Osteoblast (primary cell): ENCODE measurements at places on chromosomes 12 and 14.

GRCh38 chr12:52942066-52942900 is 6.6 kb upstream of the KRT18 start:
- no peak for DNase-seq

DNA sequence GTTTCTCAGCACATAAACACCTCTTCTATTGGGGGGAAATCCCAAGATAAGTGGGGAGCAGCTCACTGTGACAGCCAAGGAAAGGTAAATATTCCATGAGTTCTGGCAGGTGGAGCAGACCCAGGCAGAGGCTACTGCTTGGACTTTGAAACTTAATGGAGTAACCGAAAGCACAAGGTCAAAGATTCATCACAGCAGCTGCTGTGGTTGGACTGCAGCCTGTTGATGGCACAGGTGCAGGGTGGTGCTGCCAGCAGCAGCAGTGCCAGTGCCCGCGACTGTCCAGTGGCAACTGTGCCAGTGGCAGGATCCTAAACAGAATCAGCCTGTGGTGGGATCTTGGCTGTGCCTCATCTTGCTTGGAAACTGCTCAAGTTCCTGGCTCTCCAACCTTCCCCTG is 81.4 kb upstream of the ARID2 start:
- no peak for DNase-seq

DNA sequence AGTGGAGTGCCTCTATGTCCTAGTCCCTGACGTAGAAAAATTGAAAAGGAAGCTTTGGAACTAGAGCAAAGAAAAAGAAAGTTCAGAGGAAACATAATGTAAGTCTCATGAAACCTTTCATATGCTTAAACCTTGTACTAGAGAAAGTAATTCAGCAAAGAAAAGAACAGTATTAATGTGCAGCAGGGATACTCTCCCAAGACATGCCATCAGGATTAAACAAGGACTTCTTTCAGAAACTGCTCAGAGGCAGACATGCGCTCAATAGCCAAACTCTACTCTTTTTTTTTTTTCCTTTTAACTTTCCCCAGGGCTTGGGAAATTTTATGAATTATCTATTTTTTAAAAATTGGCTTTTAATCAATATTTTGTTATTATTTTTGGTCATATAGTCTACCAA is 7.1 kb upstream of the ASB8 start:
- DNase-seq = no peak

- DNase-seq = no peak
These were observed 2.6 kb downstream of the SVOP start for GRCh38 chr12:109018296-109018695.

DNA sequence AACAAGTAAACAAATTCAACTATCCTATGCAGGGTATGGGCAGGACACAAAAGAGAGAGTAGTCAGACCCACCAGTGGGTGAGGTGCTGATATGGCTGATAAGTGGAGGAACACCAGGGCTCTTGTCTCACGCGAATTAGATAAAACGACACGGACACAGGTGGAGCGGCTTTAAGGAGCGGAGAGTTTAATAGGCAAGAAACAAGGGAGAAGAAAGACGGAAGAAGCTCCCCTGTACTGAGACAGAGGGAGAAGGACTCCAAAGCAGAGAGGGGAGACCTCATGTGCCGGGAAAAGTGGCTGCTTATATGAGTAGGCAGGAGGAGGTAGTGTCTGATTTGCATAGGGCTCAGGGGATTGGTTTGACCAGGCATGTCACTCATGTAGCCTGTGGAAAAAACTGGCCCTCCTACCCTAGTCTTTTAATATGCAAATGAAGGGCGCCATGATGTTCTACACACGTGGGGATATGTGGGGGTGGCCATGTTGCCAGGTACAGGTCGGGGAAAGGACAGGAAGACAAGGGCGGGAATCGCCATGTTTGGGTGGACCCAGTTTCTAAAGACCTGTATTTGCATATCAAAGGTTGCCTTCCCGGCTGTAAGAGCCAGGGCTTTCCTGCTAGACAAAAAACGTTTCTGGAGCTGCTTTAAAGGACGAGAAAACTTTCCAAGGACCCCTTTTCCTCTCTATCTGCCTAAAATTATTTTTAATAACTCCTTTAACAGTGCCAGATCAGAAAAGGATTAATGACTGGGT is 28.8 kb downstream of the RPGRIP1 start:
- no peak for DNase-seq

DNA sequence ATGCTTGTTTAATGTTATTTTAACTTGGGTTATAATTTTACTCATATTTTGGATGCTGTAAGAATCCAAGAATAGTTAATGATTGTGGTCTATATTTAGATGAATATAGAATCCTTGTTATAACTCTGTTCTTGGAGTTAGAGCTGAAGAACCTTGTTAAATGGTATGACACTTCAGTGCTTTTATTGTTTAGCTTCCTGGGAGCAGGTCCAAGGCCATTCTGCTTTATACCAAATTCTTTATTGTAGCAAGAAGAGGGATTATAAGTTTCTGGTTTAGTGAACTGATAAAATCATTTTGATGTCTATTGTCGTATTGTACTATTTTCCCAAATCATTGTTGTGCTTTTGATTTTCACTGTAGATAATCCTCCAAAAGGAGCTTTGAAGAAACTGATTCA is 69.4 kb downstream of the MIA2 start:
- DNase-seq = no peak

DNA sequence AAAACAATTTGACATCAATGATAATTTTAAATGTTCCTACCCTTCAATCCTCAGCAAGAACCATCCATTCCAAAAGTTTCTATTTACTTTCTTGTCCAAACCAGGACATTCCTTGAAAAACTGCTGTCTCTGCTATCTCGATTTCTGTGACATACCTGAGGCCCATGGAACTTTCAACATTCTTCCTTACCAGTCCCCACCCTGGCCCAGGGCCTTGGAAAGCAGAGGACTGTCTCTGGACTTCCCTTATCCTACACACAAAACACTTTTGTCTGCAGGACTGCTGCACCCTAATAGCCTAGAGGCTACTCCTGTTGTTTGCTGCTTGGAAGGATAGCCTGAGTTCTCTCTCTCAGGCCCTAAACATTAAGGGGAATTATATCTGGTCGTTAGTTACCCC is 151.8 kb upstream of the DHRS4 start:
- no peak for DNase-seq

- DNase-seq = no peak
These were observed 144.4 kb upstream of the TMPO start for GRCh38 chr12:98370976-98371375.

DNA sequence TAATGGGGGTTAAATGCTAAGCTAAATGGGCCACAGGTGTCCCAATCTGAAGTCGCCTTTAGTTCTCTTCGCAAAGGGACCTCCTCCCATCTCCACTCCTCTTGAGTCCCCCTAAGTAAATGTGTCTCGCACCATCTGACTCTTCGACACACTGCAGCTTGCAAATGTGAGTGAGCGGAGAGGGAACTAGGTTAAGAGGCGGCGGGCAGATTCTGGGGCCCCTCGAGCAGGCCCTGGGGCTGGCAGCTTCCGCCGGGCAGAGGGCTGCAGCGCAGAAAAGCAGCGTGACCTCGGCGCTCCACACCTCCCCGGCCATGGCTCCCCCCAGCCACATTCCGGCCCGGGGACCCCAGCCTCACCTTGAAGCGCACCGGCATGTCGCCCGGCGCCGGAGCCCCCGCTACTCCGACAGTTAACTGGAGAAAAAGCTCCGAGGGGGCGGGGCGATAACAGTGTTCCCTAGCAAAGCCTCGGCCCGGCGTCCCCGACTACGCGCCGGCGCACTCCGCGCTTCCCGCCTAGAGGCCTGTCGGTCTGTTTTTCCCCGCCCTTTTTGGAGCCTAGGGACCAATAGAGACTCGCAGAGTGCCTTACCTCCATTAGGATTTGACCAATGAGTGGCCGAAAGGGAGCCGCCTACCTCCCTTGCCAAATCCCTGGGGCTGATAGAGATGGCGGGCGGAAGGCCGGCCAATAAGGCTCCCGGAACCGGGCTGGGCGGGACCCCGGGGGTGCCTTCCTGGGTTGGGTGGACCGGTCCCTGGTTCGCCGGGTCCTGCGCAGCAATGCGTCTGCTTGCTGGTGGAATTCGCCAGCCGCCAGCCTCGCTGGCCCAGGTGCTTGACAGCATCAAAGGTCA is at the start of gene MDM1:
TSS of gene MDM1 (minus strand) at position 494 of the 859 bp plus-strand sequence. CDS start at position 377, 117 bp downstream.
- DNase-seq = peak; percentile 97

DNA sequence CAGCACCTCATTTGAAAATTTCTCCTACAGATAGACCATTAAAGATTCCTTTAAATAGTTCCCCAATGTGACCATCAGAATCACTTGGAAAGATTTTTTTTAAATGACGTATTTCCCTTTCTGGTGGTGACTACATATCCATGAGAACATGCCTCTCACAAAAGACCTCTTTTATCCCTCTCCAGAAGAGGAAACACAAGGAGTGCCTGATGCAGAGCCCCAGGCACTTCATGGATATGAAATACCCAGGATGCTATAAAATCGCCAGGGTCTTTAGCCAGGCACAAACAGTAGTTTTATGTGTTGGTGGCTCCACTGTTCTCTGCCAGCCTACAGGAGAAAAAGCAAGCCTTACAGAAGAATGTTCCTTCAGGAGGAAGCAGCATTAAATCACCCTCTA is 97.1 kb downstream of the ETNK1 start:
- DNase-seq = no peak

DNA sequence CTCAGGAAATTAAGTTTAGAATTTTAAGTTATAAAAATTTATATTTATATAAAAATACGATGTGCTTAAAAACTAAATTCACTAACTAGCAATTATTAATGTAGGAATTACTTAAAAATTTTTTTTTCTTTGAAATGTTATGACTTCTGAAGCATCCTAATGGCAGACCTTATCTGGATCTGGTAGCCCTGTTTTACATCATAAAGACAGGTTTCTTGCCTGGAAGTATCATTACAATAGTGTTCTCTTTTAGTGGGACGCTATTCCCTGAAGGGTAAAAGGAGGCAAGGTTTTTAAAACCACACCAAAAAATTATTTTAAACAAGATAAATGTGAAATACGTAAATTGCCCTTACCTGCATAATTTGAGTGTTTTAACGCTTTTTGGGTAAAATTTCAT is 2.1 kb downstream of the WDR20 start:
- no peak for DNase-seq

- peak; percentile 85 for DNase-seq
These were observed 13.3 kb upstream of the ANAPC5 start for GRCh38 chr12:121365416-121366062.
